ENCODE measurements at places on chromosomes 4 and X.
A peak's percentile ranks its signal among the peaks of the same experiment; 100 is the strongest.

DNA sequence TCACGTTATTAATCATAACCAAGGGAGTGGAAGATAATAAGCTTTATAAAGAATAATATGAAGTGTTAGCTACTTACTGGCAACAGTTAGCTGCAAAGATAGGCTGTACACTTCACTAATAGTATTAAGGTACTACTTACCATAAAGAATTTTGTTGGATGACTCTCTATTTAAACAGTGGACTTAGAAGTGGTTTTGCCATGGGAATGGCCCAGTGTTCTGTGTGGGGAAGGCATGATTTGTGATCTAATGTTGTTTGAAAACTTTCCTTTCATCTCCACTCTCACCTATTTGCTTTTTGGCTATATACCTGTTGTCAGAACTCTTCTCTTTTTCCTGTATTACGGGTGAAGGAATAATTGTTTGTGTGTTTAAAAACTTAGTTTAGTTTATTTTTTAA, 23.0 kb downstream of the FHDC1 start:
- DNase-seq = no peak

DNA sequence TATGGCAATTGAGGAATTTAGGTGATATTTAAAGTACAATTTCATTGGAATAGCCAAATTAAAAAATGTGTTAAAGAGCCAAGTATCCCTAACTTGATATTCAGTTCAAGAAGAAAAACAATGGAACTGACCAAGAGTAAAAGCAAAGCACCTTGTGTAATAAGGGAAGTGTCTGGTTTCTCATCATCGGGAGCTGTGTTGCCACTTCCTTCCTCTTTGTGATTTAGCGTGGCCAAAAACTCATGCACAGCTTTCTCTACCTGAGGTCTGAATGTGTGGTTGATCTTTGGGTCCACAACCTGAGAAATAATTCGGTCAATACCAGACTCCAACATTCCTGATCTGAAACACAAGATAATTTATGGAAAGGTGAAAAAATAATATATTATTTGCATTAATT, 12.4 kb downstream of the BOD1L1 start:
- peak; percentile 6 for DNase-seq

DNA sequence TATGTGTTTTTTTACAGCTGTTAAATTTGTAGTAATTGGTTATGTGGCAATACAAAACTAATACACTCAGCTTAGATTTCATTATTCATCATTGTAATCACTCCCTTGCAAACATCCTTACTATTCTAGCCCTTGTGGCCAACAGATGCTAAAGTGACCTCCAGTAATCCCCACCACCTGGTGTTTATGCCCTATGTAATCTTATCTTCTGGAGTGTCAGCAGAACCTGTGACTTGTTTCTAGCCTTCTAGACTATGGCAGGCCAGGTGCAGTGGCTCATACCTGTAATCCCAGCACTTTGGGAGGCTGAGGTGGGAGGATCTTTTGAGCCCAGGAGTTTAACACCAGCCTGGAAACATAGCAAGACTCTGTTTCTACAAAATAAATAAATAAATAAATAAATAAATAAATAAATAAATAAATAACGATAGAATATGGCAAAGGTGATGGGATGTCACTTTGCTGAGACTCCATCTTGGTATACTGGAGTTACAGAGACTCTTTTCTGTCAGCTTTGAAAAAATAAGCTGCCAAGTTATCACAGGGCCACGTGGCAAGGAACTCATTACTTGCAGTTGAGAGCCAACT, 12.3 kb upstream of the TSR2 start:
- DNase-seq = no peak

GRCh38 chr4:15149839-15150592, 147.7 kb downstream of the CPEB2 start:
- DNase-seq = peak; percentile 92

DNA sequence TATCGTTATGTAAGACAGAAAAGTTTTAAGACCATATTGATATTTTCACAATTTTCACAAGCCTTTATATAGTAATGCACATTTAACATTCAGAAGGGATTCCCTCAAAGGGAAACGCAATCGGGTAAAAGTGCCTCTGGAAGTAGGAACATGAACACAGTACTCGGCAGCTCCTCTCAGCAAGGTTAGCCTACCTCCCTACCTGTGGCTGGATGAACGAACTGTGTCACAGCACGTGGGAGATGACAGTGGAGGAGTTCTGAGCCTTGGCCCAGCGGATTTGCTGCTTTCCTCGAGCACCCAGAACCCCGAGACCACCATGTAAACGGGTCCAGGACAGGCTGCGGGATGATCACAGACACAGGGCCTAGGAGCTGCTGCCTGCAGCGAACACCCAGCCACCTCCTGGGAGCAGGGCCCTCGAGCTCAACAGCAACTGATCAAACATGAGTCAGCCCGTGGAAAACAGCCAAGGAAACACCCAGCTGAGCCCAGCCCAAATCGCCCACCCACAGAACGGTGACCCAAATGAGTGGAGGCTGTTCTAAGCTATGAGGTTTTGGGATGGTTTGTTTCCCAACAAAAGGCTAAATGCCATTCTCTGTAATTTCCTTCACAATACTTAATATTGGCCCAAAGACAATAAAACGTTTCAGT, 30.4 kb downstream of the FAT1 start:
- DNase-seq = no peak

DNA sequence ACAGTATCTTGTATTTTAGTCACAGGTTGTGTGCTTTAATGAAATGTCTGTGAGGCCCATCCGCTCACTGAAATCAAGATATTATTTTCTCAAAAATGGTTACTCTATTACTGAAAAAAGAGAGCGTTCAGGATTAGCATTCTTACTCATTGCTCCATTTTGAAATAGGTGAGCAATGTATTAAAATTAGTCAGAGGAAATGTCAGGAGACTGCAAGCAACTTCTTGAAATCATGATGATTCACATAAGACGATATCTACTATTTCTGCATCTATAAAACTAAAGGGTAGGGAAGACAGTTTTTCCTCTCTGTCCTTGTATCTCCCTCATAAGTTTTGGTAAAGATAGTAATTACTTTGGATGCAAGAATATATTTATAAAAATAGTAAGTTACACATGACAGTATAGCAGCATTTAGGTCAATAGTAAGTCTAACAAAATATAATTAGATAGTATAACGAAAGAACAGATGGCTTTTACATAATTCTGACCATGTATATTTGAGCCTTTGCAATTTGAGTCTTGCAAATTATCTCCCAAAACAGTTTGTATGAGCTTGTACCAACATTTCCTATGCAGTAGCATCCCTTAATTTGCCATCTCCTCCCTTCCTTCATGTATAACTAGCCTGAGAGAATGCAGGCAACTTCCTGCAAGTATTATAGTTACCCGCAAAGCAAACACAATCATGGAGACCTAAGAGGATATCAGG, 937.8 kb downstream of the PCDH7 start:
- no peak for DNase-seq

DNA sequence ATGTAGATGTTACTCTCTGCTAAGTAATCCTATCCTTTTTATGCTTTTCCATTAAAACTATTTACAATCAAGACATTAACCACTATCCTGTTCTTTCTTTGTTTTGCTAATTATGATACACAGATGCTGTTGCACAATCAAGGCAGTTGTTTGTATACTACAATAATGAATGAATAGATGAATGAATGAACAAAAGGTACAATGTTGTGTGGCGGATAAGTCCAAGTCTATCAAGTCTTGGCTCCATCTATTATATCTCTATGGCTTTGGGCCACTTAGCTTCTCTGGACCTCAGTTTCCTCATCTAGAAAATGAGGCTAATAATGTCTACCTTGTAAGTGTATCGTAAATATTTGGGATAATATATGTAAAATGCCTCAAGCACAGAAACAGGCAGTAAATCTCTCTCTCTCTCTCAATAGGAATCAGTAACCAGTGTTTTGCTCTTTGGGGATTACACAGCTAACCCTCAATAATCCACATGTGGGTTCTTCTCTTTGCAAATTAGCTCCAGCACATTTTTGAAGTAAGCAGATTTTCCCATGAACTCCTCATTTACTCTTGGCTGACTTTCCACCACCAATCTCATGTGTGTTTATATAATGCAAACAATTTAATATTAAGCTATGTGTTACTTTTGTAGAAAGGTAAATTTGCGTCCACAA, 27.8 kb upstream of the TSPAN5 start:
- DNase-seq = no peak

DNA sequence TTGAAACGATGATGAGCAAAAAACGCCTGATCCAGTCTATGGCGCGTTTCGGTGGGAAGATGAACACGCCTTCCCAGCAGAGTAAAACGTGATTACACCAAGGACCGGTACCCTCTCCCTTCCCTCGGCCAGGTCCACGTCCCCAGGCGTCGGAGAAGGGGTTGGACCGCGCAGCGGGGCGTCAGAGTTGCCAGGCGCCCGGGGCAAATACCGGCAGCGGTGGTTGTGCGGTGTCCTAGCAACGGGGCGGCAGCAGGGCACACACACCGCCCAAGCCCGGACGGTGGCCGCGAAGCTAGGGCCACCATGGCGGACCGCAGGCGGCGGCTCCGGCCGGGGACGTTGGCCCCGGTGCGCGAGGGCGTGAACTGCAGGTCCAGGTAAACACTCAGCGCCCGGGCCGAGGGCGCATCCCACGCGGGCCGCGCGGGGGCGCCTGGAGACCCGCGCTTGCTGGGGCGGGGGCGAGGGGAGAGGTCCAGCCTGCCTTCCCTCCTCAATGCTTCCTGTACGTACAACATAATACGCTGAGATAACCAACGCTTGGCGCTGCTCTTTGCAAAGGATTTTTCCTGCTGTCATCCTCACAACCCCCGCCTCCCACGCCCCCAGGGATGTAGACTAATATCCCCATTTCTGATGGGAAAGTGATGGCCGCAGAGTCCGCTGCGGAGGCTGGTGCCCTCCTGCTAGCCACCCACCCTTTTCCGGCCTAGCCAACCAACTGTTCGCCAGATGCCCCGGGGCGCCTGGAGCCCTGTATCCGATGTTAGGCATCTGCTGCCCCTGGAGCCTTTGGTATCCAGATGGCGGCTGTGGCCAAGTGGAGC, at the start of gene FAM47E:
Gene FAM47E (plus strand): TSS at position 281 of the 830 bp plus-strand sequence. CDS start 26 bp downstream, at position 307.
- DNase-seq = peak; percentile 70

DNA sequence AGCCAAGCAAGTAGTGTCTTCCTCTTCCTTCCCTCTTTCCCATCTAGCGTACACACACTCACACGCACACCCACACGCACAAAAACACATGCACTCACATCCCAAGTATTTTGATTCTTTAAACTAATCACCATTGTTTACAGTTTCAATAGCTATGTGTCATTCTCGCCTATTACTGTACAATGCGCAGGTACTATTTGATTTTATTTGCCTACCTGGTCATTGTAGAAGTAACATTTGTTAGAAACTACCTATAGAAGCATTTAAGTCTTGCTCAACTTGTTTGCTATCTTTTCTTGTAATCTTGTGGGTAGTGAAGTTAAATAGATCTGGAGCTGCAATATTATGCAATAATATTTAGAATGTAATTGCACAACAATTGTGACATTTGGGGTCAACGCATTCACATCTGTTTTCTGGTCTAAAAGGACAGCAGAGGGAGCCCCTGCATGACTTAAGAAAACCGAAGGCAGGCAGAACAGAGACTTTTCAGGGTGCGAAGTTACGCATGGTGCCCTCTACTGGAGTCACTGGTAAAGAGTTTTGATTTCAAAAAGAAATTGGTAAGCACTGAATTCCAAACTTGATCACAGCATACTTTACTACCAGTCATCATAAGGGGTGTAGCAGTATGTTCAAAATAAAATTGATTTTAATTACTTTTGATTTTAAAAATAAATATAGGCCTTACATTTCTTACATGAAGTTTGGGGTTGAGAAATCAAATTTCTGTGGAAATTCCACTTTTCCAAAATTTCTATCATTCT, 503.3 kb upstream of the FAM241A start:
- peak; percentile 85 for DNase-seq

GRCh38 chr4:98620087-98620784, 38.2 kb downstream of the TSPAN5 start:
- no peak for DNase-seq

- no peak for DNase-seq
Measured at GRCh38 chr4:105586638-105587328, 34.4 kb downstream of the ARHGEF38 start.

GRCh38 chr4:57094832-57095223, 15.4 kb downstream of the IGFBP7 start:
- no peak for DNase-seq

GRCh38 chrX:55908661-55909212, 191.2 kb downstream of the RRAGB start:
- peak; percentile 6 for DNase-seq

DNA sequence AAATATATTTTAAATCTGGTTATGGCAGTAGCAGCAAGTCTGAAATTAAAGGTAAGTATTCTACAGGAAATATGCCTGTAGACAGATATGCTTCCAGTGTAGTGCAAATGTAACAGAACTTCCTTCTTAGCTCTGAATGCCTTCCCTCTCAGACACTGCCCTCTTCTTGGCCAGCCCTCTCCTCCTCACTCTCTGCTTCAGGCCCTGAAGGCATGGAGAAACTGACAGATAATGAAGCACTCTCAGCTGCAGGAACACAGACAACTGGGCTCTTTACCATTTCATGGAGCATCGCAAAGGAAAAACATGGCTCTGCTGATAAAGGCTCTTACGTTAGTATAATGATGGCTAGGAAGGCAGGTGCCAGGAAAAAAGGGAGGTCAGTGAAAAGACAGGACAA, 431.5 kb upstream of the RASGEF1B start:
- DNase-seq = no peak

- DNase-seq = no peak
Measured at GRCh38 chrX:131084145-131084544, 26.0 kb downstream of the ARHGAP36 start.

GRCh38 chr4:129063640-129064039, 29.7 kb downstream of the SCLT1 start:
- no peak for DNase-seq

DNA sequence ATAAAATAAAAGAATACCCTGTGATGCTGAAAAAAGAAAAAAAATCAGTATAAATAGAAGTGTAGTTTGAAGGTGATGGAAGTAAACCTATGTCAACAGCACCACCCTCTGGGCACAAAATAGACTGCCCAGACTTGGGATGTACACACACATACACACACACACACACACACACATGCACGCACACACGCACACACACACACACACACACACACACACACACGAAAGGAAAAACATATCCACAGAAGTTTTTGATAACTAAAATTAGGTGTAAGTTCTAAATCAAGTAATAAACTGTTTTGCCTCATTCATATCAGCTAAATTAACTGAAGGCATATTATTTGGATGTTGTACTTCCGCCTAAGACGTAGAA, 40.5 kb downstream of the ANXA5 start:
- DNase-seq = peak; percentile 39

DNA sequence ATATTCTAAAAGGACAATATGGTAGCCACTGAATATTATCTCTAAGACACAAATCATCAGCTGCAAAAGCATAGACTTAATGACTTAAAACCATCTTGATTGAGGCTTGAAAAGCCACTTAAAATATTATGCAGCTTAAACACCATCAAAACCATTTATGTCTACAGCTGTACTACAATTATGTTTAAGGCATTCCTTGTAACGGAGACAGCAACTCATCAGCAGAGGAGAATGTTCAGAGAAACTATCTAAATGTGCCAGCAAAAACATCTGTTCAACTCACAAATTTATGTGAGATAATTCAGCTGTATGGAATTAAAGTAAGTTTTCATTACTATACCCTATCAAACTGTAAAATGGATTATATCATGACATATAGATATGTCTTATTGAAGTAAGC, 147.9 kb upstream of the CTSO start:
- DNase-seq = no peak

All from midbrain (tissue), 1 donor.